Fibroblast of mammary gland (primary cell): ENCODE measurements at places on chromosomes 4 and X.

DNA sequence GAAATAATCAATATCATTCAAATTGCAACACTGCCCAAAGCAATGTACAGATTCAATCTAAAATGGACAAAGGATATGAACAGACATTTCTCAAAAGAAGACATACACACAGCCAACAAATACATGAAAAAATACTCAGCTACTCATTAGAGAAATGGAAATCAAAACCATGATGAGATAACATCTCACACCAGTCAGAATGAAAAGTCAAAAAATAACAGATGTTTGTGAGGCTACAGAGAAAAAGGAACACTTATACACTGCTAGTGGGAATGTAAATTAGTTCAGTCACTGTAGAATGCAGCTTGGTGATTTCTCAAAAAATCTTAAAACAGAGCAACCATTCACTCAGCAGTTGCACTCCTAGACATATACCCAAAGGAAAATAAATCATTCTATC is 205.2 kb downstream of the DKK2 start:
- no peak for DNase-seq

DNA sequence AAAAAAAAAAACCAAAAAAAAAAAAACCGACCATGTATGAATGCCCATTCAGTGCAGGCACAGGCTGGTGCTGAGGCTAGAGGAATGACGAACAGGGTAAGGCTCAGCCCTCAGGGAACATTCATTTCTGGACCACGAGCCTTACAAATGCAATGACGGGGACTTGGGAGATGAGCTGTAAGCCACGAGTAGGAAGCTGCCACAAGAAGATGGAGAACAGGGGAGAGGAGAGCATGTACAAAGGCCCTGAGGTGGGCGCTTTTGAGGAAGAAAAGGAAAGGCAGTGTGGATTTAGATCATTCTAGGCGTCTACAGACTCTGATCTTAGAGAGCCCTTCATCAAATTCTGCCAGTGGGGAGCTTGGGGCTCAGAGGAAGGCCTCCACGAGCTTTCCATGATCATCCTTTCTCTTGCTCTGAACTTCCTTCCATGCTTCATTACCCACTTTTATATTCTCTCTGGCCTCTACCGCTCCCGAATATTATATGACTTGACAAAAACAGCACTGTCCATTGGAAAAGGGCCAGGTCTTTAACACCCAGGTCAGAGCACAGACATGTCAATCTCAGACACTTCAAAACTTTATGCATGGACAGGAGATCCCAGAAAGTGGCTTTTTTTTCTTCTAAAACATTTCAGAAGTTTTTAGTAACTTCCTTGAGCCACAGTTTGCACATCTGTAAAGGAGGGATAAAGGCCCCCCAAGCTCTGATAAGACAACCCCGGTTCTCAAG is 3.3 kb upstream of the ZNF518B start:
- no peak for DNase-seq

- DNase-seq = no peak
Observed at GRCh38 chr4:7232061-7232650, 39.8 kb downstream of the SORCS2 start.

- no peak for DNase-seq
Observed at GRCh38 chr4:101299899-101300540, 47.3 kb downstream of the PPP3CA start.

DNA sequence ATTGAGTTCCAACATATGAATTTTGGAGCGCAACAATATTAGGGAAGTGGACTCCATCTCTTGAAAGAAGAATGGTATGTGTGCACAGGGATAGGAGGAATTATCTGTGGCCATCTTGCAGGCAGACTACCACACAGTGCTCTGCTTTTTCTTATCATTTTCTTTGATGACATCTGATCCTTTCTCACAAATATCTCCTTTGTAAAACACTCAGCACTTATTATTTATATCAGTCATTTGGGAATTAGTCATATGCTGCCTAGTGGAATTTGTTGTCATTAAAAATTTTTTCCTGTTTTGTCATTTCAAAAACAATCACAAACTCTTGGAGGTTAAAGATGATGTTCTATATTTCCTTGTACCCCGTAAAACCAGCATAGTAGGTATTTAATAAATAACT is 444.3 kb upstream of the ATOH1 start:
- DNase-seq = no peak

DNA sequence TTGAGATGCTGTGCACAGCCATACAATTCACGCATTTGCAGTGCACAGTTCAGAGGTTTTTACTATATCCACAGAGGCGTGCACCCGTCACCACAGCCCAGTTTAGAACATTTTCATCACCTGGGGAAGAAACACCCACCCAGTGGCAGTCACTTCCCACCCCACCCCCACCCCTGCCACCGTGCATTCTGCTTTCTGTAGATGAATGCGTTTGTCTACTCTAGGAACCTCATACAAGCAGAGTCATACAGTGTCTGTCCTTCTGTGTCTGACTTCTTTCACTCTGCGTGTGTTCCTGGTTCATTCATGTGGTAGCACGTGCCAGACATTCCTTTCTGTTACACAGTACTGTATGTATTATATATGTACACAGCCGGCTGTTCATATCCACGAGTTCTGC is 122.8 kb downstream of the TBL1X start:
- no peak for DNase-seq

DNA sequence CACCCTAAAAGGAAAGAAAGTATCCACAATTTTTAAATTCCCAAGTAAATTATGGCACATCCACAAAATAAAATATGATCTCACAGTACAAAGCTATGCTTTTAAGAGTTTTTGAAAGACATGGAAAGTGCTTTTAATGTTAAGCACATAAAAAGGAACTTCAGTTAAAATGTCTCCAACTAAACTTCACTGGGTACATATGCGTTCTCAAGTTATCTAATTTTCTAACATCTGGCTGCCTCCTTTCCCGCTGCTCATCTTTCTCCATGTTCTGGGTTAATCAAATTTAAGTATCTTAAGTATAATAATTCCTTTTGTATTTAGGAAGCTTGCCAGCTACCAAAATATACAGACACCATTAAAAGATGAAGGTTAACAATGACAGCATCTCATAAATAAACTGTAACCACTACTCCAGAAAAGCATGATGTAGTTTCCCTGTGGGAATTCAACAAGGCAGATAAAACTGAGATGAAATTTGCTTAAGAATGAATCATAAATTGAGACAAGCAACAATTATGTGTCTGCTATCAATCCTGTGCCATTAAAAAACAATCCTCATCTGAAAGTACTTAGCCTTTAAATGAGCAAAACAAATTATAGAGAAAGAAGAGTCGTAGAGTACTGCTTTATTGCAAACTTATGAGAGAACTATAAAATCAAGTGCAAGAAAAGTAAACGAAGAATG is 25.1 kb downstream of the PRSS12 start:
- peak; percentile 68 for DNase-seq
